ENCODE measurements at places on chromosomes 12 and 14.

GRCh38 chr14:89701211-89702043 lies 253.1 kb downstream of the EFCAB11 start:
- peak; percentile 86 for DNase-seq

DNA sequence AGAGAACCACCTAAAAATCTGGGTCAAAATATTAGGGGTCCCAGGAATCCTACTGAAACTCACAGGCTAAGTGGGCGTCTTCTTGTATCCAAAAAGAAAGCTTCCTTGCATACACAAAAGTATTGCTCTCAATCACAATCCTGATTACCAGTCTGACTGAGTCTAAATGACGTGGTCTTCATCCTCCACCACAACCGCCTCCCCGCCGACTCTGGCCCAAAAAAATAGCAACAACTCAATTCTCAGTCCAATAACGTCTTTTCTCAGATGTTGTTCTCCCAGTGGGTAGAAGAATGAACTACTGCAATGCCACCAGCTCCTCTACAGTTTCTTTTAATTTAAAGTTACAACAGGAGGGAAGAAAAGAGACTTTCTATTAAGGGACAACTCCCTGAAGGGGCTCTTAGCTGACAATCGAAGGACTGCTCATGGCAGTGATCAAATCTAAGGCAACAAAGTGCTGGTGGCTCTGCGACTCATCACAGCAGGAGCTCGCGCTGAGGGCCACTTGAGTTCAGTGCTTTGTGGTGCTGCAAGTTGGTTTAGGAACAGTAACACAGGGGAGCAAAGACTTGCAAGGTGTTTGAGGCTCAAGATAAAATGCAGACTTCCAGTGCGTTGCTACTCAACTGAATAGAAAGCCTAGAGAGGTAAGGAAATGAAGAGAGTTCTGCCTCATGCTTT lies 394.1 kb downstream of the BCAT1 start:
- no peak for DNase-seq

DNA sequence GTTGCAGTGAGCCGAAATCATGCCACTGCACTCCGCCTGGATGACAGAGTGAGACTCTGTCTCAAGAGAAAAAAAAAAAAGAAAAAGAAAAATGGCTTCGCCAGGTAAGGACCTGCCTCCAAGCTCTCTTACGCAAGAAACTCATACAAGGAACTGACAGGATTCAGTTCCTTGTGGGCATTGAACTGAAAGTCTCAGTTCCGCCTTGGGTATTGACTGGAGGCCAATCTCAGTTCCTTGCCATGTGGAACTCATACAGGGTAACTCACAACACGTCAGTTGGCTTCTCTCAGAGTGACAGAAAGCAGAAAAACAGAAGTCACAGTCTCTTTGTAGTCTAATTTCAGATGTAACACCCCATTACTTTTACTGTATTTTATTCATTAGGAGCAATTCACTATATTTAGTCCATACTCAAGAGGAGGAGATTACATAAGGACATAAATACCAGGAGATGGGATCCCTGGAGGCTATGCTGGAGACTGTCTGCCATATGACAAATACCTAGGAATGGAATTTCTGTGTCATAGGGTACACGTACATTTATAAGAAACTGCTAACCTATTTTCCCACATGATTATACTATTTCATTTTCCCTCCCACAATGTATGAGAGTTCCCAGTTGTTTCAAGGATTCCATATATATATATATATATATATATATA lies 11.4 kb upstream of the NOPCHAP1 start:
- DNase-seq, result peak; percentile 77

GRCh38 chr12:59834659-59835474 lies 239.0 kb downstream of the SLC16A7 start:
- no peak for DNase-seq

DNA sequence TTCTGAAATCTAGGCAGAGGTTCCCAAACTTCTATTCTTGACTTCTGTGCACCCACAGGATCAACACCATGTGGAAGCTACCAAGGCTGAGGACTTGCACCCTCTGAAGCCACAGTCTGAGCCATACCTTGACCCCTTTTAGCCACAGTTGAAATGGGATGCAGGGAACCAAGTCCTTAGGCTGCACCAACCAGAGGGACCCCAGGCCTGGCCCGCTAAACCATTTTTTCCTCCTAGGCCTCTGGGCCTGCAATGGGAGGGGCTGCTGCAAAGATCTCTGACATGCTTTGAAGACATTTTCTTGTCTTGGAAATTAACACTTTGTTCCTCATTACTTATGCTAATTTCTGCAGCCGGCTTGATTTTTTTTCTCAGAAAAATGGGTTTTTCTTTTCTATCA lies 133.9 kb upstream of the TSPAN8 start:
- no peak for DNase-seq

GRCh38 chr12:100345020-100345767 lies 11.7 kb upstream of the SLC17A8 start:
- DNase-seq, result no peak

GRCh38 chr14:77880056-77880455 lies 80.1 kb downstream of the ADCK1 start:
- DNase-seq, result no peak

DNA sequence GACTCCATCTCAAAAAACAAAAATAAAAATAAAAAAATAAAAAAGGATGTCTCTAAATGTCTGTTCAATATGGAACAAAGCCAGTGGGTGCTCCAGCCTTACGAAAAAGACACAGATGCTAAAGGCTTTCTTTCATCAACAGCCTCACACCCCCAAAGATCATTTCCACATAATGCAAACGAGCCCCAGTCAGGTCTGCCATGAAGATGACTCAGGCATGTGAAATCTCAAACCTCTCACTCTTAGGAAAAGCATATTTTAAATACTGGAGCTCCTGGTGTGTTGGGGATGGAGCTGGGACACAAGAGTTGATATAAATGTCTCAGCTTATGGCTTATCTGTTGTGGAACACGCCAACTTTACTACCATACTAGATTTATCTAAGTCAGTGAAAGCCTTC lies 49.9 kb upstream of the PLXNC1 start:
- no peak for DNase-seq

DNA sequence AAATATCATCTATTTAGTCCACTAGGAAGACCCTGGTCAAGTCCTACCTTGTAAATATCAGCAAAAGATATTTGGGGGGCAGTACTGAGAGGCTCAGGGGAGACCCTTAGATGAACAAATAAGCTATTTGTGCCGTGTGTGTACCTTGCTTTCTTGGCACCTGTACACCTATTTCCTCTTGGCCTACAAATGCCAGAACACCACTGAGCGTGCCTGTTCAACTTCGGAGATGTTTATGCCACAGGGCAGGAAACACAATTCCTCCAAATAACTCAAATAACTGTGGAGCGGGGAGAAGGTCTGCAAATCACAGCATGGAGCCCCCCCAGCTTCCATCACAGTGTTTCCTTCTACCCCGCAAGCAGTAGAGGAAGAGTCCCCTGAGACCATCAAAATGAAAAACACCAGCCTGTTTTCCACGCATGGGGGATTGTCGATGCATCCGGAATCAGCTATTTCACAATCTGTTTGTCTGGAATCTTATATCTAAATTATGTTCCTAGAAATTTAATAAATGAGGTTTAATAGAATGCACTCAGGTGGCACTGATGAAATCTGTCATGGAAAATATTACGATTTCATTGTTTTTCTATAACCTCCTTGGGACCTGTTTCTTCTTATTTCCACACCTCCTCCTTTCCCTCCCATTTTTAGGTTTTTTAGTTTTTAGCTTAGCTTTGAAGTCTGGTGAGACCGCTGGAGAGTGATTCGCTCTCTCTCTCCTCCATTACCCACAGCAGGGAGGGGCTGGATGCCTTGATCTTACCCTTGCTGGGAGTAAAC lies 254.0 kb upstream of the SRRM4 start:
- DNase-seq, result no peak

GRCh38 chr12:116656306-116656705 lies 81.6 kb downstream of the SPRING1 start:
- no peak for DNase-seq

DNA sequence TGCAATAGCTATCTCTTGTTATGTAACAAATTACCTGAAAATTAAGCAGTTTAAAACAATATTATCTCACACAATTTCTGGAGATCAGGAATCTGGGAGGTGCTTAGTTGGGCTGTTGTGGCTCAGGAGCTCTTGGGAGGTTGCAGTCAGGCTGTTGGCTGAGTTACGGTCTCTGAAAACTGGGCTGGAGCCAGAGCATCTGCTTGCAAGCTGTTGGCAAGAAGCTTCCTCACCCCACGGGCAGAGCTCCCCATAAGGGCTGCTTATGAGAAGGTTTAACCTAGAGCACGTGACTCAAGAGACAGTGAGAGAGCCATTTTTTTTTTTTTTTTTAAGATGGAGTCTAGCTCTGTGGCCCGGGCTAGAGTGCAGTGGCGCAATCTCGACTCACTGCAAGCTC lies 346.8 kb downstream of the ATP23 start:
- no peak for DNase-seq

GRCh38 chr14:105023144-105023543 lies 2.3 kb upstream of the CDCA4 start:
- no peak for DNase-seq

DNA sequence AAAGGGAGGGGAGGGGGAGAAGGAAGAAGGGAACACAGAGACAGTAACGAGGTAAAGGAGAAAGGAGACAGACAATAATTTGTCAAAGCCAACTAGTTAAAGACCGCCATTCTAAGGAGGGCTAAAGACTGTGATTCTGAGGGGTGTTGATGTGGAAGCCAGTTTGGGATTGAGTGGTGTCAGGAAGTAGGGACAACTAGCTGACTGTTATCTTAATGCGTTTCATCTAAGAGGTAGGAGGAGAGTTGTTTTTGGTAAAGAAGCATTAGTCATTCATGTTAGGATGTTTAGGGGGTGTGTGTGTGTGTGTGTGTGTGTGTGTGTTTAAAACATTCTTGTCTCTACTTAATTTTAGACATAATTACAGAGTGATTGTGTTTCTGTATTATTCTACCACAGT lies 95.0 kb downstream of the INSM2 start:
- no peak for DNase-seq

DNA sequence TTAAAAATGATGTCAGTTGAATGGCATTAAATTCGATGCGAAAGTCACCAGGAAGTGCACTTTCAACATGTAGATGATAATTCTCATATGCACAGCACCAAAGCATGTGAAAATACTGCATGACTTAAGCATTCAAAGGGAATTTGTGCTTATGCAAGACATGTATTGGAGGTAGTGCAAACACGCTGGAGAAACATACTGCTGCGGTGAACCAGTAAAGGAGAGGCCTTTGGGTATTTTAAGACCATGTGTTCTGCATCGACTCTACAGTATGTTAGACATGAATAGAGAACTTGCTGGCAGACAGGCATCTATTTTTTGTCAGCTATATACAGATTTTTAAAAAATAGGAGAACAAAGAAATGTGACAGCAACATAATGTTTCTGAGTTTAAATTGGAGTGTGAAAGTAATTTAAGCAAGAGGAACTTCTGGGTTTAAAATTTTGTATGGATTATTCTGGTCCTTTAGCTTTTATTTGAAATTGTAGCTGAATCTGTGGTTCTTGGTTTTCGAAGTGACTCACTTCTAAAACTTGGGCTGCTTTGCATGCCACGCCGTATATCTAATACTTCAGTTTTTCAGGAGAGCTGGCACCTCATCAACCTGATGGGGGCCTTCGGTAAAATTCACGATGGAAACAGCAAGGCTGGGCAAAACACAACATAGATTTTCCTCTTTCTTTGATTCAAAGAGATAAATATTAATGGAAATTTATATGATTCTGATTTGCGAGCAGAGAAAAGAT lies 408.7 kb downstream of the APAF1 start:
- DNase-seq, result no peak

GRCh38 chr12:109131154-109132050 lies 15.0 kb downstream of the ACACB start:
- no peak for DNase-seq

- no peak for DNase-seq
Measured at GRCh38 chr14:59041308-59041707, 147.2 kb upstream of the DAAM1 start.

DNA sequence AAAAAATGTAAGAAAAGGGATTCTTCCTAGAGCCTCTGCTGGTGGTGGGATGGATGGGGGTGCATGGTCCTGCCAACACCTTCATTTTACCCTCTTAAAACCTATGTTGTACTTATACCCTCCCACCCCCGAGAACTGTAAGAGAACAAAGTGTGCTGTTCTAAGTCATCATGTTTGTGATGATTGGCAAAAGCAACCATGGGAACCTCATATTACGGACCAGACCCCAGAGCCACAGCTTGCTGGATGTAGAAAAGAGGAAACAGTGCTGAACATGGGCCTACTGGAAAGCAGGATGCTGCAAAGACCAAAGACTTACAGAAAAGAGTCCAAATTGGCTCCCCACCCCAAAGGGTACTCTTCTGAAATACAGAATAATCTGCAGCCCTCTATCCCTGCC lies 311.2 kb downstream of the DUSP6 start:
- DNase-seq, result no peak

GRCh38 chr12:90100579-90100978 lies 391.9 kb upstream of the ATP2B1 start:
- no peak for DNase-seq

- DNase-seq, result peak; percentile 60
Measured at GRCh38 chr14:50085570-50086320, 30.6 kb downstream of the VCPKMT start.

DNA sequence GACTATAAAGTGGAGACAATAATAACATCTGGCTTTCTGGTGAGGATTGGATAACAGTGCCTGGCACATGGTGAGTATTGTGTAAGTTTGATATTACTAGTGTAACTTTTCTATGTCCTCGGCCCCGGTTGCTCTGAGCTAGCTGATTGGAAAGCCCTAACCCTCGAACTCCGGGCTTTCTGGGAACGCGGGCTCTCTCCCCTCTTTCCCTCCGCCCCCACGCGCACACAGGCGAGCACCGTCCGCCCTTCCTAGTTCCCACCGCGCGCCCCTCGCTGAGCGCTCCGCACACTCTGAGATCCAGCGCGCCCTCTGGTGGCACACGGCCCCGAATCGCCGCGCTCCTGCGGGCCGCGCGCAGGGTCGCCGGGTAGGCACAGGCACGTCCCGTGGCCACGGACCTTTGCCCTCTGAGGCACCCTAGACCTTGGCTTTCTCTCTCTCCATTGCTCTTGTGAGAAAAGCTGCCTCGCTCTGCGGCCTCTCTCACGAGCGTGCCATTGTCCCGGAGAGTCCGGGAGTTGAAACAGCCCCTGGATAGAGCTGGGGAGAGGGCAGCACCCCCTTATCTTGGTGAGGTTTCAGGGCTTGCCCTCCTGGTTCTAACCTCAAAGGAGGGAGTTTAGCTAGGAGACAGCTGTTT lies 23.2 kb upstream of the ESRRB start:
- peak; percentile 23 for DNase-seq

DNA sequence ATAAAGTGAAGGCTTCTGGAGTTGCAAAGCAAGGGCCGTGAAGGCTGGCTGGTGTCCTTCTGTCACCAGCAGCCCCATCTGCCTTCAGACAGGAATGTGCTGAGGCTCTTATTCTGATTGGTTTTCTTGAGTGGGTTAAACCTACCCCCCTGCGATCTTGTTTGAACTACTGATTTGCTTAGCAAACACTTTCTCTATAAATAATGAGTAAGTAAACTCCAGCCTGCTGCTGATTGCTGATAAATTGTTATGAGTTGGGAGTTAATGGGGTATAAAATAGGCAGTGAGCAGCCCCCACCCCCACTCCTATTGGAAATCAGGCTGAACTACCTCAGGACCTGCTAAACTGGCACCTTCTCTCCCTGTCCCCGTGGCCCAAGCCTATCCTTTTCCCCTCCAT lies 146.1 kb upstream of the NOS1 start:
- no peak for DNase-seq

GRCh38 chr12:15274561-15274967 lies 47.7 kb upstream of the PTPRO start:
- no peak for DNase-seq

GRCh38 chr14:84202486-84202885 lies 1327.5 kb upstream of the FLRT2 start:
- no peak for DNase-seq

GRCh38 chr12:42322567-42322966 lies 3.3 kb downstream of the ZCRB1 start:
- DNase-seq, result no peak

All from CD4-positive, alpha-beta T cell treated with Interleukin-4 for 1 hour (primary cell).